ENCODE measurements at places on chromosomes 7 and 10.

GRCh38 chr10:17286562-17287550, 58.8 kb downstream of the VIM start:
- DNase-seq = no peak

- no peak for DNase-seq
Observed at GRCh38 chr10:46223064-46223480, 63.7 kb upstream of the ANTXRL start.

- DNase-seq = peak; percentile 26
Observed at GRCh38 chr7:120973849-120974248, 14.7 kb upstream of the CPED1 start.

- no peak for DNase-seq
Observed at GRCh38 chr7:48505466-48505865, 334.2 kb downstream of the ABCA13 start.

GRCh38 chr10:7773845-7774801, 13.7 kb downstream of the KIN start:
- no peak for DNase-seq

DNA sequence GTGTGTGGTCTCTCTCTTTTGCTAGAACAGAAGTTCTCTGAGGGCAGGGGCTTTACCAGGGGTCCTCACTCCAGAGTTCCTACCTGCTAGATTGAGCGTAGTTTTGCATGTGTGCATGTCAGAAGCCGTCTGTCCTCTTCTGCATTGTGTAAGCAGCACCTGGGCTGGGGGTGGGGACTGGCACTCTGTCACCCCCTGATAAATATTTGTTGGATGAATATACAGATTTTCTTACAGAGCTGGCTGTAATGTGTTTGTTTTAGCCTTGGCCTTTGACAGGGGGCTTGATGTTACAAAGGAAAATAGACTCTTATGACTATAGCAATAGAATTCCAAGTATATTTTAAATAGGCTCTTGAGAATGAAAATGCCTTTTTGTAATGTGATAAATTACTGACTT, 46.6 kb downstream of the WDR37 start:
- DNase-seq = no peak

GRCh38 chr7:46281071-46281470, 360.0 kb upstream of the IGFBP3 start:
- no peak for DNase-seq

DNA sequence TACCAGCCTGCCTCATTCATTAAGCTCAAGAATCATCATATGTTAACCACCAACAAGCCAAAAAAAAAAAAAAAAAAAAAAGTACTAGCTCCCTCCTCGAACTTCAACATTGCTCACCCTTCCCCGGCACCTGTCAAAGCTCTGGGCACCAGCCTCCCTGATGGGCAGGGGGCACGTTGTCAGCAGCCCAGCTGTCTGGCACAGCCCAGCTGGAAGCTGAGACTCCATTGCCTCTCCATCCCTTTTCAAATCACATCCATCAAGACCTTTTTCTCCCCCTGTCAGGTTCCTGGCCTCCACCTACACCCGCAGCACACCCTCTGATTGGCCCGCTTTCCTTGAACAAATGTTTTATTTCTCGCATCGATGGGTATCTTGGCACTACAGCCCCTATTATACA, 913.3 kb upstream of the AUTS2 start:
- no peak for DNase-seq

DNA sequence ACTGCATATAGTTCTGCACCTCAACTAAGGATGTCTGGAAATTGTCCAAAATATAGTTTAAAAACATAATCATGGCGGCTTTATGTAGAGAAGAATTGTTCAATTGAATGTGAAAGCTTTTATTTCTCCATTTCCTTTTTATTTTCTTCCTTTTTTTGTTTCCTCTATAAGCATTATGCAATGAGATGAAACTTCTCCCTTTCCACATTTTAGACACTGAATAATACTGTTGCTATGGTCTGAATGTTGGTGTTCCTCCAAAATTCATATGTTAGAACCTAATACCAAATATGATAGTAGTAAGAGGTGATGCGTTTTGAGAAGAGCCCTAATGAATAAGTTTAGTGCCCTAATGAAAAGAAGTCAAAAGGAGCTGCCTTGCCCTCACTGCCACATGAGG, 175.0 kb downstream of the RNLS start:
- DNase-seq = no peak

GRCh38 chr7:155343150-155343549, 45.5 kb downstream of the INSIG1 start:
- no peak for DNase-seq

DNA sequence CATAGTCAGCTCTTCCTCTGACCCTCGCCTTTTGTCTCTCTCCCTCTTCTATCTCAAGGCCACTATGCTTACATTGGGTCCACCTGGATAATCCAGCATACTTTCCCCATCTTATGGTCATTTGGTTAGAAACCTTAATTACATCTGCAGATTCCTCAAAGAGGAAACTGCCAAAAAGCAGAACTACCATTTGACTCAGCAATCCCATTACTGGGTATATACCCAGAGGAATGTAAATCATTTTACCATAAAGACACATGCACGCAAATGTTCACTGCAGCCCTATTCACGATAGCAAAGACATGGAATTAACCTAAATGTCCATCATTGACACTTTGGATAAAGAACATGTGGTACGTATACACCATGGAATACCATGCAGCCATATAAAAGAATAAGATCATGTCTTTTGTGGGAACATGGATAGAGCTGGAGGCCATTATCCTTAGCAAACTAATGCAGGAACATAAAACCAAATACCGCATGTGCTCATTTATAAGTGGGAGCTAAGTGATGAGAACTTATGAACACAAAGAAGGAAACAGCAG, 114.8 kb upstream of the NPY start:
- no peak for DNase-seq

DNA sequence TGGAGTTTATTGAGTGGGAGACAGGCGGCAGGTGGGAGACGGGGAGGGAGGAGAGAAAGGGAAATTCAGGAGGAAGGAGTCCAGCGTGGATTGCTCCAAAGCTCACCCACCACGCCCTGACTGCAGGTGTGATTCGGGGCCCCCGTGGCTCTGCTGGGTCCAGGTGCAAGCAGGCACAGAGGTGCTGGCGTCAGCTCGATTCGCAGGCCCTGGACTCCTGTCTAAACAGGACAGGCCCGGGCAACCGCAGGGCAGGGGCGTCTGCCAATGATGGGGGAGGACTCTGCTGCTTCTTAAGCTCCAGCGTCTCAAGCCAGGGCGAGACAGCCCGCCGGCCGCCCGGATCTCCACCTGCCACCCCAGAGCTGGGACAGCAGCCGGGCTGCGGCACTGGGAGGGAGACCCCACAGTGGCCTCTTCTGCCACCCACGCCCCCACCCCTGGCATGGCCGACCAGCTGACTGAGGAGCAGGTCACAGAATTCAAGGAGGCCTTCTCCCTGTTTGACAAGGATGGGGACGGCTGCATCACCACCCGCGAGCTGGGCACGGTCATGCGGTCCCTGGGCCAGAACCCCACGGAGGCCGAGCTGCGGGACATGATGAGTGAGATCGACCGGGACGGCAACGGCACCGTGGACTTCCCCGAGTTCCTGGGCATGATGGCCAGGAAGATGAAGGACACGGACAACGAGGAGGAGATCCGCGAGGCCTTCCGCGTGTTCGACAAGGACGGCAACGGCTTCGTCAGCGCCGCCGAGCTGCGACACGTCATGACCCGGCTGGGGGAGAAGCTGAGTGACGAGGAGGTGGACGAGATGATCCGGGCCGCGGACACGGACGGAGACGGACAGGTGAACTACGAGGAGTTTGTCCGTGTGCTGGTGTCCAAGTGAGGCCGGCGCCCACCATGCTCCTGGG, at the start of gene CALML3:
CALML3 (plus strand) TSS at position 321 of the 920 bp plus-strand sequence; CDS start at position 446, 125 bp downstream.
- no peak for DNase-seq

- peak; percentile 33 for DNase-seq
Observed at GRCh38 chr7:100435401-100436304, 644 bp downstream of the PPP1R35 start.

DNA sequence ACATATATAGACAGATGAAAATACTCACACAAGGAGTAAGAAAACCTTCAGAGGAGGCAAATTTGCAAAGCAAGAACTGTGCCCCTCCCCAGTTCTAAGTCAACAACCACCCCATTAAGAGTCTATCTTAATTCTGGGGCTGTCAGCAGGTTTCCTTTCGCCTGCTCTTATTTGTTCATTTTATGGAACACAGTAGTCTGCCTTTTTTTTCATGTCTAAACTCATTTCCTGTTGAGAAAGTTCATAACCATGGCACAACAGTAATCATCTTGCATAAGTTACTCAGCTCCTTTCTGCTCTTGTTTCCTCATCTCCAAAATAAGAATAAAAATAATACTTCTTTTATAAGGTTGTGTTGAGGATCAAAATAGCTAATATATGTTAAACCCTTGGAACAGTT, 25.8 kb upstream of the AMPH start:
- DNase-seq = no peak

GRCh38 chr10:71812016-71812912, 38.8 kb downstream of the PSAP start:
- peak; percentile 48 for DNase-seq

DNA sequence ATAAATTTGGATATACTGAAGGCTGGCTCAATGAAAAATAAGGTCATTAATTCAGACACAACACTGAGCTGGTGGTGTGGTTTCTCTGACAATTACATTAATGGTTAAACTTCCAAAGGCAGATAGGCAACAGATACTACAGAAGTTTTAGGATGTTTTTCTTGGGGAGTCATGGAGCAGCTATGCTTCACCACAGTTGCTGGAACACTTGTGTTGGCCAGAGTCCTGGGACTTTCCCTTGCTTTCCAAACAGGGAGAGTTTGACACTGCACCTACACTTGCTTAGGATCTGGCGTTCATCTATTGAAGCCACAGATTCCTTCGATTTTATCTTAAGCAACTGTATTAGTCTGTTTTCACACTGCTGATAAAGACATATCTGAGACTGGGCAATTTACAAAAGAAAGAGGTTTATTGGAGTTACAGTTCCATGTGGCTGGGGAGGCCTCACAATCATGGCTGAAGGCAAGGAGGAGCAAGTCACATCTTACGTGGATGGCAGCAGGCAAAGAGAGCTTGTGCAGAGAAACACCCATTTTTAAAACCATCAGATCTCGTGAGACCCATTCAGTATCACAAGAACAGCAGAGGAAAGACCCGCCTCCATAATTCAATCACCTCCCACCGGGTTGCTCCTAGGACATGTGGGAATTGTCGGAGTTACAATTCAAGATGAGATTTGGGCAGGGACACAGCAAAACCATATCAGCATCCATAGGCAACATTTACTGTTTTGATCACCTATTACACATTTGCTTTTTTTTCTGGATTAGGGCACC, 27.8 kb upstream of the TMEM178B start:
- peak; percentile 26 for DNase-seq

GRCh38 chr7:20439416-20440185, 108.9 kb downstream of the ITGB8 start:
- DNase-seq = no peak

DNA sequence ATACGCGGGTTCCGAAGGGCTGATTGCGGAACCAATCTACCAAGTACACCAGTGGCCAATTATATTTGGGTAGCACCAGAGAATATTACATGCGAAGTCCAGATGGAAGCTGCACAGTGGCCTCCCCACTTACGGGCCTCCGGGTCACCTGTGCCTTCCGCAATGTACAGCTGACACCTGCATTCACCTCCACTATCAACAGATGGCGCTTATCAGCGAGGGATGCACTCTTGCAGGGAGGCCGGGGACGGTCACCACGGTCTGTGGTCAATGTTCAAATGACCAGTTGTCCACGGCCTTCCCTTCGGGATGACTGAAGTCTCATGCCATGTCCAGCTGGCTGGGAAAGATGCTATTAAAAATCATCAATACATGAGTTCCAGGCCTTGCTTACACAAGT, 47.6 kb downstream of the SLIT1 start:
- no peak for DNase-seq

- peak; percentile 47 for DNase-seq
Observed at GRCh38 chr10:61821153-61821552, 80.3 kb upstream of the ARID5B start.

- no peak for DNase-seq
Observed at GRCh38 chr10:100717166-100717565, 28.2 kb upstream of the PAX2 start.

GRCh38 chr10:86195521-86196157, 171.0 kb downstream of the GRID1 start:
- DNase-seq = no peak

DNA sequence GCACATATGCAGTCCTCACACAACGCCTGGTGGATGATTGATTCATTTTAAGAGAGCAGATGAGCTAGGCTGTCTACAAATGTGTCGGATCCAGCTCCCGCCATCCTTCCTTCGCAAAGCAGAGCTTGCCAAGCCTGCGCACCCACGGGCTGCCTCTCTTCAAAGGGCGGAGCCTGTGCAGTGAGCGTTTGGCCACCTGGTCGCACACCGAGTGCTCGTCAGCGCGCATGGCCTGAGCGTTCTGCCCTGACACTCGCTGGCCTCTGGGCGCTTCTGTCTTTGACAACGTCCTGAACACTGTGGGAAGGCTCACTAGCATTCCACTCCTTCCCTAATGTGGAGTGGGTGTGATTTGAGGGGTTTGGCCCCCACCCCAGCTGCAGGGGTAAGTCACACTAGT, 47.1 kb upstream of the TMEM72 start:
- DNase-seq = peak; percentile 26

- peak; percentile 35 for DNase-seq
Observed at GRCh38 chr7:117072620-117073118, 119.4 kb downstream of the ST7 start.

- DNase-seq = peak; percentile 17
Observed at GRCh38 chr7:144011458-144012230, 11.5 kb downstream of the OR6B1 start.

- no peak for DNase-seq
Observed at GRCh38 chr10:15197276-15197675, 28.8 kb upstream of the NMT2 start.
